ENCODE measurements at places on chromosomes 11 and 22.

- H3K27ac ChIP-seq = no peak overlapping the region
- H3K4me3 ChIP-seq = peak overlapping the region; percentile 27
- H3K4me1 ChIP-seq = peaks cover 5% of the 10 kb centered on the region
Observed at GRCh38 chr11:61718046-61718531, 34.3 kb upstream of the MYRF start.

GRCh38 chr11:113960702-113961330 lies 14.1 kb upstream of the HTR3A start:
- DNase-seq = no peak
- no peaks in the 10 kb centered on the region for H3K36me3 ChIP-seq
- H3K27me3 ChIP-seq = no peaks in the 10 kb centered on the region
- H3K27ac ChIP-seq = no peak overlapping the region

DNA sequence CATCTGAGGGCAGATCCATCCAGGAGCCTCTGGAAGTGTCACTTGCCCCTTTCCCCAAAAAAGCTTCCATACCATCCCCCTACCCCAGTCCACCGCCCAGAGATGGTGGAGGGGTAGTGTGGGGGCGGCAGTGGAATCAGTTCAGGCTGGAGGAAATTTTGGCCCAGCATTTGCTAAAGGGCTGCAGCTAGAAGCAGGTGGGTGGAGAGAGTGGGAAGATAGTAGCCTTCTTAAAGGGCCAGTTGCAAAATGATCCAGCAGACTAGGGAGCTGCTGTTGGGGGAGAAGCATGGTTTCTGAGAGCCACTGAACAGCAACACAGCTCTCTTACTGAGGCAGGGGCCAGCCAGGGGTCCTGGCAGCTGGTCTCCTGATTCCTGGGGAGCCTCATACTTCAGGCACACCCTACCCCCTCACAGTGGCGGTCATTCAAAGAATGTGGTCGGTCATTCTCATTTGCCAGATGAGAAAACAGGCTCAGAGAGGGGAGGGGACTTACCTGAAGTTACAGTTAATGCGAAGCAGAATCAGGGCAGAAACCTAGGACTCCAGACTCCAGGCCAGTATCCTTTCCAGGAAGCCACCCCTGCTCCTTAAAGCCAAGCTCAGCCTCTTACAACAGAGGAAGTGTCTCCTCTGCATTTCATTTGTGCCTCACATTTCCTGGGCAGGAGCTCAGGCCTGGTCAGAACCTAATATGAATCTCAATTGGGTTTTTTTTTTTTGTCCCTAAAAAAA lies 5.4 kb downstream of the SEC14L2 start:
- DNase-seq = no peak
- peaks cover 4% of the 10 kb centered on the region for H3K4me1 ChIP-seq
- H3K27ac ChIP-seq = no peak overlapping the region
- H3K27me3 ChIP-seq = peaks cover 11% of the 10 kb centered on the region
- H3K4me3 ChIP-seq = no peak overlapping the region
- H3K36me3 ChIP-seq = peaks cover 3% of the 10 kb centered on the region

- peaks cover 7% of the 10 kb centered on the region for H3K4me1 ChIP-seq
- peak overlapping the region; percentile 82 for H3K27ac ChIP-seq
- H3K4me3 ChIP-seq = peak overlapping the region; percentile 90
- no peak for DNase-seq
- H3K36me3 ChIP-seq = no peaks in the 10 kb centered on the region
- no peaks in the 10 kb centered on the region for H3K27me3 ChIP-seq
Observed at GRCh38 chr11:59141673-59142460, 789 bp upstream of the FAM111A start.

- H3K27ac ChIP-seq = no peak overlapping the region
- DNase-seq = no peak
- H3K27me3 ChIP-seq = no peaks in the 10 kb centered on the region
- no peaks in the 10 kb centered on the region for H3K36me3 ChIP-seq
Observed at GRCh38 chr22:21984793-21985192, 2.2 kb upstream of the TOP3B start.

DNA sequence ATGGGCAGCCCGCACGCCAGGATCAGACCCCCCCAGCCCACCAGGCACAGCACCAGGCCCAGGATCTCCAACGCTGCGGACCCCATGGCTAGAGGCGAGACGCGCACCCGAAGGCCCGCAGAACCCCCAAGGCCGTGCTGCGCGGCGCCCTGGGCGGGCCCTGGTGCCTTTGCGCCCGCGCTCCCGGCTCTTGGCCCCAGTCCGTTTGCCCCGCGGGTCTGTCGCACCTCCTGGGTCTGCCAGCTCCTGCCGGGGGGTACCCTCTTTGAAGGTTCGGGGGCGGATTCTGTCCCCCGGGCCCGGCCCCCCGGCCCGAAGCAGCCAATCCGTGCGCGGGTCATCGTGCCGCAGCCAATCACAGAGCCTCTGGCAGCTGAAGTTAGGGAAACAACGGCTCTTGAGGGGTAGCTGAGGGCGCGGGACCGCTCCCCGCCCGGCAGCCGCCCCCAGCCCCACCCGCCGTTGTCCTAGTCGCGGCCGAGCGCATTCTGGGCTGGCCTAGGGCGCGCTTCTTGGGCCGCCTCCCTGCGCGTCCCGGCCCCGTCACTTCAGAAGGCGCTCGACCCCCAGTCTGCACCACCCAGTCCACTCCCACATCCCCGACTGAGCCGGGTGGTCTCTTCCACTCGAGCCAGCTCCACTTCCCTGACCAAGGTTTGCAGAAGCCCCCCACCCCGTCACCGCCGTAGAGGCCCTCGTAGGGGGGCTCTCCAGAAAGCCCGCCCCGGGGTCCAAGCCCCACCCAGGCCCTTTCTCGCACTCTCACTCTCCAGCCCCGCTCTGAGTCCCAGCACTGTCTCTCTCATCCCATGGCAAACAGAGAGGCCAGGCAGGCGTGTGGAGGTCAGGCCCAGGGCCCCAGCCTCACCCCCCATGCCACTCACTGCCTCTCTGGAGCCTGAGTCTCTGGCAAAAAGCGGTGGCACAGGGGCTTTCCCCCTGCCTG lies at the start of gene CLDN5:
TSS of gene CLDN5 (minus strand) at position 241 of the 946 bp plus-strand sequence. CDS start at position 86, 155 bp downstream.
- H3K27me3 ChIP-seq = peaks cover 18% of the 10 kb centered on the region
- peaks cover 8% of the 10 kb centered on the region for H3K4me1 ChIP-seq
- H3K27ac ChIP-seq = peak within 1 kb of the TSS; percentile 82
- no peaks in the 10 kb centered on the region for H3K36me3 ChIP-seq
- DNase-seq = no peak

GRCh38 chr11:77039491-77040400 lies 5.5 kb downstream of the B3GNT6 start:
- H3K27me3 ChIP-seq = peaks cover 32% of the 10 kb centered on the region
- H3K36me3 ChIP-seq = no peaks in the 10 kb centered on the region
- no peak overlapping the region for H3K27ac ChIP-seq
- no peaks in the 10 kb centered on the region for H3K4me1 ChIP-seq

DNA sequence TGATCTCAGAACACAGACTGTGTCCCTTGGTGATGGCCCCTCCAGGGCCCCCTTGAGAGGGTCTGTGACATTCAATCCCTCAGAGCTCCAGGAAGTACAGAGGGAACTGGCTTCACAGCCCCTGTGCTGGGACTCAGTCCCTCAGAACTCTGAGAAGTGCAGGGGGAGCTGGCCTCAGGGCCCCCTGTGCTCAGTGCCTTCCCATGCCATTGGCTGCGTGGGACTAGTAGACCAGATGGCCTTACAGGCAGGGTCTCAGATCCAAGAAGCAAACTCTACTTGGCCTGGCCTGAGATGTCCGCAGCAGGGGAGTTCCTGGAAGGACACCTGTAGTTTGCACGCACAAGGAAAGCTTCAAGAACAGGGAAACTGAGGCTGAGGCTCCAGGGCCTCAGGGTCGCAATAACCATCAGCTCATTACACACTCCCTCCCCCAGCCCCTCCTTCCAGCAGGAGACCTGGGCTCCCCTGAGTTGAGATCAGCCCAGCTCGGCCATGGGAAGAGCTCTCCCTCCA lies 138.4 kb downstream of the BRD1 start:
- DNase-seq = no peak
- H3K36me3 ChIP-seq = no peaks in the 10 kb centered on the region
- H3K4me3 ChIP-seq = no peak overlapping the region
- H3K27ac ChIP-seq = no peak overlapping the region
- peaks cover 3% of the 10 kb centered on the region for H3K27me3 ChIP-seq

DNA sequence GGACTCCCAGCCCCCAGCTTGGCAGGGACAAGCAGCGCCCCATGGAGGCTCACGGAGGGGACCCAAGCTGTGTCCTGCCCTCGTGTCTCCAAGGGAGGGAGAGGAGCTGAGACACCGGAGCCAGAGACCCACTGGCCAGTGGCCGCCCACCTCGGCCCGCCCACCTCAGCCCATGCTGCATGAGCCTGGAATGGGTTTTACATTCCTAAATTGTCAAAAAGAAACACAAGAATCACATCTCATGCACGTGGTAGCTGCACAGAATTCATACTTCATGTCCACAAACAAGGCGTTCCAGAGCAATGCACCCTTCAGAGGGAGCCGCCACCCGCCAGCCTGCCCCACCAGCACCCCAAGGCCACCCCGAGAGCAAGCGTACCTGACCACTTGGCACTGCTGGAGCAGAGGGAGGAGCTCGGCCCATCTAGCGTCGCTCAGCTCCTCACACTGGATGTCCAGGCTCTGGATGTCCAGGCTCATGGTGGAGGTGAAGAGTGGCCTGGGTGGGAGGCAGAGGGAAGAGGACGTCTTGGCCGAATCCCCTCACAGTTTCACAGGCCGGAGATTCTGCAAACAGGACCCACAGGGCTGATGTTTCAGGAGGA lies 5.3 kb downstream of the RNH1 start:
- H3K4me1 ChIP-seq = peaks cover 23% of the 10 kb centered on the region
- no peak overlapping the region for H3K27ac ChIP-seq
- H3K27me3 ChIP-seq = no peaks in the 10 kb centered on the region
- peaks cover 49% of the 10 kb centered on the region for H3K36me3 ChIP-seq
- no peak for DNase-seq

DNA sequence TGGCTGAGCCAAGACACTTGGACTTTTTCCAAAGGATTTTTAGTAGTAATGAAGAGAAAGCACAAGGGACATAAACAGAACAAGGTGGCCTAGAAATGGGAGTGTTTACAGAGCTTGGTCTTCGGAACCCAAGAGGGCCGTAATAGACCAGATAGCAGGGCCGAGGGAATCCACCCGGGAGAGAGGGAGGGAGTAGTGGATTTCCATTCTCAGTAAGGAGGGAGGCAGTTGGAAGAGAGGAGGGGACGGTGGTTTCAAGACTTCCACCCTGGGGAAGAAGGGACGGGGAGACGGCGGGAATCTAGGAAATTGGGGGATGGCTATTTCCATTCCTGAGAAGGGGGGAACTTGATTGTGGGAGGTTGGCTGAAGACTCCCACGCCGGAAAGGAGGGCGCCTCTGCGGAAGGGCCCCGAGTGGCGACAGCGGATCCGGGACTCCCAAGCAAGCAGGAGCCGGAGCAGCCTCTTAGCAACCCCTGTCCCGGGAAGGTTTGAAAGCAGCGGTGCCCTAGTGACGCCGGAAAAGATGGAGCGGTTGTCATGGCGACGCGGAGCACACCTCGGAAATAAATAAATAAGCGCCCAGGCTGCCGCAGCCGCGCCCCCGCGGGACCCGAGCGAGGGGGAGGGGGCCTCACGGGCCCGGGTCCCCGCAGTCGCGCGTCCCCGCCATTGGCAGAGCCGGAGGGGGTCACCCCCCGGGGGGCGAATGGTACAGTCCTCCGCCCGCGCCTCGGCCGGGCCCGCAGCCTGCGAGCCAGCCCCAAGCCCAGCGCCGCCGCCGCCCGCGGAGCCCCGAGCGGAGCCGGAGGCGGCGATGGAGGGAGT lies 31.6 kb downstream of the EIF3F start:
- H3K27ac ChIP-seq = peak overlapping the region; percentile 56
- DNase-seq = peak; percentile 27
- H3K4me3 ChIP-seq = peak overlapping the region; percentile 70

- no peaks in the 10 kb centered on the region for H3K27me3 ChIP-seq
- DNase-seq = no peak
- H3K36me3 ChIP-seq = no peaks in the 10 kb centered on the region
Observed at GRCh38 chr11:120768949-120769348, 255.0 kb upstream of the TBCEL start.

GRCh38 chr22:38412435-38413084 lies 42.4 kb downstream of the KCNJ4 start:
- no peak overlapping the region for H3K27ac ChIP-seq
- no peak for DNase-seq
- H3K4me3 ChIP-seq = peak overlapping the region; percentile 11
- H3K27me3 ChIP-seq = no peaks in the 10 kb centered on the region
- no peaks in the 10 kb centered on the region for H3K36me3 ChIP-seq
- H3K4me1 ChIP-seq = peaks cover 11% of the 10 kb centered on the region

GRCh38 chr11:25566298-25567200 lies 765.4 kb upstream of the ANO3 start:
- no peak overlapping the region for H3K4me3 ChIP-seq
- H3K36me3 ChIP-seq = no peaks in the 10 kb centered on the region
- no peaks in the 10 kb centered on the region for H3K27me3 ChIP-seq
- no peak overlapping the region for H3K27ac ChIP-seq

DNA sequence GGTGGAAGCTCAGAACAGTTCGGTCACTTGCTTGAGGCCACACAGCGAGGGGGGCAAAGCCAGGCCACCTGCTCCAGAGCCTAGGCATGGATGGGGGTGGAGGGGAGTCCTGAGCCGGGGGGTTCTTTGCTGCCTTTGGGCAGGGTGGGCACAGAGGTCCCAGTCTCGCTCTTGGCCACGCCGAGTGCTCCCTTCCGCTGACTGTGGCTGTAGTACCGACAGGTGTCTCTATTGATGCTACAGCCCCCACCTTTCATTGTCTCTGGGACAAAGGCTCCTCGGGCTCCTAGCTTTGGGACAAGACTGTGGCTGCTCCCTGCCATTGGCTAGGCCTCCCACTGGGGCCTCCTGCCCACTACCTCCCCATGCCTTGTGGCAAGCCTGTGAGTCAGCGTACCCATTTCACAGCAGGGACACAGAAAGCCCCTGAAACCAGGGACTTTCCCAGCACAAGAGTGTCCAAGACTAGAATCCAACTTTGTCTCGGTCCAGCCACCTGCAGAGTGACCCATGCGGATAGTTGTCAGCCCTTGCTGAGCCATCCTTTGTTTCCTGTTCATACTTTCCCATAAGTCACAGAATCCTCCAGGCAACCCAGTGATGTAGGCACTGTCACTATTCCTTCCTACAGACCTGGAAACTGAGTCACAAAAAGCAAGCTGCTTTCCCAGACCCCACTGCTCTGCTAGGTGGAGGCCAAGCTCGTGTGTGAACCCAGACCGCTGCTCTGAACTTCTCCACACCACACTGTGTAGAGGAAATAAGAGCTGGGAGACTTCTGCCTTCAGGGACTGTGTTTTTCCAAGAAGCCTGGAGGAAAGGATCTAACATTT lies 17.2 kb downstream of the MYEOV start:
- no peaks in the 10 kb centered on the region for H3K27me3 ChIP-seq
- H3K27ac ChIP-seq = no peak overlapping the region
- no peak overlapping the region for H3K4me3 ChIP-seq
- no peaks in the 10 kb centered on the region for H3K4me1 ChIP-seq
